AG08396 (cell line): ENCODE measurements at places on chromosomes 4 and X.

- no peak for DNase-seq
Measured at GRCh38 chrX:136147976-136148375, 643 bp downstream of the FHL1 start.

GRCh38 chrX:9390693-9391368, 74.0 kb upstream of the TBL1X start:
- DNase-seq, result no peak

DNA sequence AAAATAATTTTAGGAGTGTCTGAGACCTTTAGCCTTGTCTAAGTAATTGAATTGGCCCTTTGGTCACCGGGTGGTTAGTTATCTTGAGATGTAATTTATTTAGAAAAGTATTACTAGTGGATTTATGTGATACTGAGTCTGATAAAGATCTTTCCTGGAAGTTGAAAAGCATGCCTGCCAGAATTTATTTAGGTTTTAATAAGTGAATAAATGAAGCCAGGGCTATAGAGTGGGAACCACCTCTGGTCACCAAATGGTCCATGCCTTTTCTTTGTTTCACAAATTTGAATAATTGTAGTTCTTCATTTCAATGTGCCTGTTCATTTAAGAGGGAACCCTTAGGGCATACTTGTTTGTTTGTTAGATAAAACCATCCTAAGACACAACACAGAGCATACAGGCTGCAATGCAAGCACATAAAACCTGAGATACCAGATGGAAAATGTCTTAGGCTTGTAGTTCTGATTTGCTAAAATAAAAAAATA, 627.8 kb downstream of the ADGRL3 start:
- no peak for DNase-seq

DNA sequence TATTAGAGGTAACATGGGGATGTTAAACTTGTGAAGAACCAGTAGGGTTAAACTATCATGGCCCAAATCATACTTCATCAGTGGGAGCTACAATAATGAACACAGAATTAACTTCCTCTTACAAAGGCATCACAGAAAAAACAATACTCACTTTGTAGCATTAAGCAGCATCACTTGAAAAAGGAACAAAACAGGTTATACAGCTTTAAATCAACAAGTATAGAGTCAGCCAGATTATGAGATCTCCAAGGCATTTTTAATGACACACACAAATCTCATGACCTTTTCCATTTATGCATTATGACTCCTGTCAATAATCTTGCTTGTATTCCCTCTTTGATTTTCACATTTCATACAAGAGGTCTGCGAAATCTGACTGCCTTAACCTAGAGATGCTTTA, 18.3 kb downstream of the FBXL5 start:
- DNase-seq, result no peak

- DNase-seq, result no peak
Measured at GRCh38 chrX:79366873-79367749, at the start of gene ITM2A. ITM2A (minus strand) TSS chrX:79367334; CDS start chrX:79367215, 119 bp downstream.
